ENCODE measurements at places on chromosomes 11 and 22. TPM values are rescaled to one million over a fixed set of nuclear protein-coding genes. Genes with fewer than 3 reads are reported as not detected.

DNA sequence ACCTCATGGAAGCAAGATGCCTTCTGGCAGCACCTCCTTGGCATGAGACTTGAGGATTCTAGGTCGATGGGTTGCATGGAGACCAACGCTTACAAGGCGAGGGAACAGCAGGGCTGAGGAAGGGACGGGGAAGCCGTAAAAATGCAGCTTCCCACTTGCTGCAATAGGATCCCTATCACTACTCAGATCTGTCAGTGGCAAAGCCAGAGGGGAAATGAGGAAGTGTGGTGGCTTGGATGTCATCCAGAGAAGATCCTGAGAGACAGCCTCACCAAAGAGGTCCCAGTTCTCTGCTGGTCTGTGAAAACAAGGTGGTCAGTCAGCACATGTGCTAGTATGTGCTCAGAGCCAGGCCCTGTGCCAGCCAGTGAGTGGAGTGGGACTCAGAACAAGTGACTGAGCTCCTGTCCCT lies 22.2 kb downstream of the CYB5R2 start:
- peaks cover 26% of the 10 kb centered on the region for H3K4me1 ChIP-seq
- H3K27me3 ChIP-seq: peaks cover 4% of the 10 kb centered on the region
- H3K36me3 ChIP-seq: 0 out of 2 replicates have a peak, but pooled peaks cover 10% of the 10 kb centered on the region
- H3K4me3 ChIP-seq: no peak overlapping the region

- 0 out of 2 replicates have a peak, but pooled peaks cover 8% of the 10 kb centered on the region for H3K36me3 ChIP-seq
- H3K27me3 ChIP-seq: no peaks in the 10 kb centered on the region
- no peak overlapping the region for H3K27ac ChIP-seq
Observed at GRCh38 chr11:114322934-114323333, 26.7 kb downstream of the NNMT start.

- no peak overlapping the region for H3K4me3 ChIP-seq
- no peaks in the 10 kb centered on the region for H3K27me3 ChIP-seq
- no peaks in the 10 kb centered on the region for H3K36me3 ChIP-seq
- H3K4me1 ChIP-seq: peaks cover 46% of the 10 kb centered on the region
- peak overlapping the region; percentile 64 for H3K27ac ChIP-seq
Observed at GRCh38 chr11:65311170-65311678, 3.4 kb upstream of the CDC42EP2 start.

GRCh38 chr11:35848616-35849015 lies 95.2 kb upstream of the LDLRAD3 start:
- H3K36me3 ChIP-seq: no peaks in the 10 kb centered on the region
- H3K27me3 ChIP-seq: peaks cover 34% of the 10 kb centered on the region
- H3K4me1 ChIP-seq: no peaks in the 10 kb centered on the region
- no peak overlapping the region for H3K4me3 ChIP-seq

DNA sequence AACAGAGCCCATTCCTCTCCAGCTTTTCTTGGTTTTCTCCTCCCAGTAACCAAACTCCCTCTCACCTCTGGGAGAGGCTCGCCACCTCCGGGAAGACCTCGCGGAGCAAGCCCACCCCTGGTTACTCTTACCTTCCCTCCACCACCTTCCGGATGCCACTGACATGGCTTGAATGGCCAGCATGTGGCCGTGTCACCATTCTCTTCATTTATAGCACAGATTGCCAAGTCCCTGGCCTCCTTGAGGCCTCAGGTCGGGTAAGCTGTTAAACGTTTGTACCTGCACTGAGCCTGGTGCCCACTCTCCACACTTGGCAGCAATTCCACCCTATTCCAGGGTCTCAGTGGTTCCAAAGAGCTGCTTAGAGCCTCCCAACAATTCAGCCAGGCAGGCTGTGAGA lies 8.0 kb upstream of the FXYD2 start:
- H3K27me3 ChIP-seq: peaks cover 43% of the 10 kb centered on the region
- H3K36me3 ChIP-seq: no peaks in the 10 kb centered on the region
- no peak overlapping the region for H3K27ac ChIP-seq
- no peak for DNase-seq

GRCh38 chr11:114713756-114714155 lies 35.4 kb downstream of the NXPE2 start:
- no peak overlapping the region for H3K4me3 ChIP-seq
- no peaks in the 10 kb centered on the region for H3K36me3 ChIP-seq
- H3K4me1 ChIP-seq: no peaks in the 10 kb centered on the region
- no peak for DNase-seq
- H3K27ac ChIP-seq: no peak overlapping the region

GRCh38 chr11:64141081-64141783 lies 24.7 kb downstream of the MACROD1 start:
- H3K27ac ChIP-seq: no peak overlapping the region
- no peak for DNase-seq
- no peaks in the 10 kb centered on the region for H3K4me1 ChIP-seq
- no peak overlapping the region for H3K4me3 ChIP-seq

DNA sequence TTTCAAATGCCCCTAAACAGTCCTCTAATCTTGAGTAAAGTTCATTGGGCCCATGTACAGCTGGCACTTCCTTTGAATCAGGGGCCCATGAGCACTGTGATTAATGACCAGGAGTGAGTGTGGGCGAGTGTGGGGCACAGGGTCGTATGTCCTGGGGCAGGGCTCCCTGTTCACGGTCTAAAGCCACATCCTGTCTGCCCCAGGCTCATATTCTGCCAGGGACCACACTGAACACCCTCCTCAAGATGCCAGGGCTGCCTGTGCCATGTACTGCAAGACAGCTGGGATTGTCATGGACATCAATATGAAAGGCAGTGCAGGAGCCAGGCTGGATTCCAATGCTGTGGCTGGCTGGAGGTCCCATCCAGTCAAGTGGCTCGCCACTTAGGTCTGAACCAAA lies 130.5 kb downstream of the KIRREL3 start:
- H3K36me3 ChIP-seq: peaks cover 7% of the 10 kb centered on the region
- no peak for DNase-seq
- no peak overlapping the region for H3K4me3 ChIP-seq
- H3K4me1 ChIP-seq: peaks cover 31% of the 10 kb centered on the region
- H3K27me3 ChIP-seq: peaks cover 2% of the 10 kb centered on the region
- H3K27ac ChIP-seq: no peak overlapping the region

GRCh38 chr11:74015919-74016684 lies 7.2 kb upstream of the UCP3 start:
- peaks cover 8% of the 10 kb centered on the region for H3K4me1 ChIP-seq
- no peak overlapping the region for H3K27ac ChIP-seq
- H3K36me3 ChIP-seq: peaks cover 9% of the 10 kb centered on the region
- DNase-seq: no peak
- no peak overlapping the region for H3K4me3 ChIP-seq

GRCh38 chr11:77312107-77312506 lies 10.6 kb upstream of the GDPD4 start:
- no peak overlapping the region for H3K4me3 ChIP-seq
- H3K4me1 ChIP-seq: peaks cover 51% of the 10 kb centered on the region
- H3K36me3 ChIP-seq: no peaks in the 10 kb centered on the region
- no peak for DNase-seq

The TBX10 gene
- total RNA-seq: not detected

The TRPM5 gene
- not detected for total RNA-seq

DNA sequence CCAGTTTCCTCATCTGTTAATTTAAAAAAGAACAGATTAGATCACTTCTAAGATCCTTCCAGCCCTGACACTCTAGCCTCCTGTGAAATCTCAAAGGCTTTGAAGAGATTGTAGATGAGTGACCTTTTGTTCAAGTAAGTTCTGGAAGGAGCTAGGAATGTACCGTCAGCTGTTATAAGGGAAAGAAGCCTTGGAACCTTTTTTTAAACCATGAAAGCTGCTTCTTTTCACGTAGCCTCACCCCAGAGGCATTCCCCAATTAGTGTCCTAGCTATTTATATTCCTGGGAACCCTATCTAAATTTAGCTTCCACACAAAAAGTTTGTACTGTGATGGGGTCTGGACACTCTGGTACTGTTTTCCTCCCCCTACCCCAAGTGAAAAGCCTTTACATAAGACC lies 35.8 kb upstream of the SLN start:
- no peaks in the 10 kb centered on the region for H3K36me3 ChIP-seq
- DNase-seq: no peak
- H3K27ac ChIP-seq: no peak overlapping the region
- no peaks in the 10 kb centered on the region for H3K27me3 ChIP-seq

GRCh38 chr11:62593434-62594044 lies 2.2 kb upstream of the TUT1 start:
- peak overlapping the region; percentile 44 for H3K4me3 ChIP-seq
- H3K4me1 ChIP-seq: peaks cover 43% of the 10 kb centered on the region
- peak; percentile 59 for DNase-seq
- H3K36me3 ChIP-seq: peaks cover 41% of the 10 kb centered on the region
- peak overlapping the region; percentile 31 for H3K27ac ChIP-seq

DNA sequence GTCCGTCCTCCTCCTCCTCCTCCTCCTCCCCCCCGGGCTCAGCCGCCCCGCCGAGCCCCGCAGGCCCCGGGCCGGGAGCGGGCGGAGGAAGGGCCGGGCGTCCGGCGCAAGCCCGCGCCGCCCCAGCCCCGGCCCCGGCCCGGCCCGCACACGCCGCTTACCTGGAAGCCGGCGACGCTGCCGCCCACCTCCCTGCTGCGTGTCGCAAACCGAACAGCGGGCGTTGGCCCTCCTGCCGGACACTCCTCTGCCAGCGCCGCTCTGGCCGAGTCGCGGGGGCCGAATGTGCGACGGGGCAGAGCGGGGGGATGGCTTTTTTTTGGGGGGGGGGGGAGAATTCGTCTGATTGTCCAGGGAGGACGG lies 1.1 kb downstream of the IGF2 start:
- peak overlapping the region; percentile 62 for H3K4me3 ChIP-seq
- H3K27me3 ChIP-seq: peaks cover 51% of the 10 kb centered on the region
- H3K27ac ChIP-seq: no peak overlapping the region
- H3K4me1 ChIP-seq: peaks cover 13% of the 10 kb centered on the region
- H3K36me3 ChIP-seq: no peaks in the 10 kb centered on the region

DNA sequence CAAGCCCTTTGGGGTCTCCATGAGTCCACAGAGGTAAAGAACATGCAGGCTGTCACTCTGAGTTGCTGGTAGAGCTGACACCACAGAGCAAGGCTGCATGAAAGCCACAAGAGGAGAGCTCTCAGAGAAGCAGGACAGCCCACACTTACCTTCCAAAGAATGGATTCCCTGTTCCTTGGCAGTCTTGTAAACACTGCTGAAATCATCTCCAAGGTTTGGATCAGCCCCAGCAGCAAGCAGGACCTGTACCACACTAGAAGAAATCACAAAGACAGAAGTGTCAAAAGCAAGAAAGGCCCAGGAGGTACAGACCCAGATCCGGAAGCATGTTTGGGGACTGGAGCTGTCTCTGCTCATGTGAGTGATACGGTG lies 54.2 kb downstream of the CLPB start:
- no peak overlapping the region for H3K4me3 ChIP-seq
- DNase-seq: no peak
- no peaks in the 10 kb centered on the region for H3K4me1 ChIP-seq
- no peak overlapping the region for H3K27ac ChIP-seq
- peaks cover 4% of the 10 kb centered on the region for H3K36me3 ChIP-seq

The PLAAT5 gene
- not detected for total RNA-seq

GRCh38 chr22:49004484-49005399 lies 822.9 kb downstream of the BRD1 start:
- H3K27me3 ChIP-seq: peaks cover 2% of the 10 kb centered on the region
- H3K4me1 ChIP-seq: no peaks in the 10 kb centered on the region
- DNase-seq: no peak
- peaks cover 20% of the 10 kb centered on the region for H3K36me3 ChIP-seq
- H3K27ac ChIP-seq: no peak overlapping the region

The ATL3 gene
- 101 TPM for total RNA-seq

The PATE2 gene
- total RNA-seq: not detected

DNA sequence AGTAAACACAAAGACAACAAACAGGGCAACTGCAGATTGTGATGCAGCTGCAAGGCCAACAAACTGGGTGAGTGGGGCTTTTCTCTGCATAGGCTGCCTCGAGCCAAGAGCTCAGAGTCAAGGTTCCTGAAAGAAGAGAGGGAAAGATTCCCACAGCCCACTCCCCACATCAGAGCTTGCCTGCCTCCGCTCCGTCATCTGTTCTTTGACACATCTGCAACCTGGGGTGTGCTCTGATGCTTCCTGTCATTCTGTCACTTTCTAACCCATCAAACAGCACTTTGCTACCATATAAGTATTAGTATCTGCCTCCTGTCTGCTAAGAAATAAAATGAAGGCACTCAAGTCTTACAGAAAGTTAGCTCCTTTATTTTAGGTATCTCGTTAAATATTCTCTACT lies 46.9 kb downstream of the C22orf31 start:
- no peak overlapping the region for H3K27ac ChIP-seq
- H3K36me3 ChIP-seq: no peaks in the 10 kb centered on the region
- no peaks in the 10 kb centered on the region for H3K4me1 ChIP-seq
- H3K27me3 ChIP-seq: no peaks in the 10 kb centered on the region

- DNase-seq: no peak
- H3K4me1 ChIP-seq: peaks cover 7% of the 10 kb centered on the region
- no peak overlapping the region for H3K27ac ChIP-seq
- H3K4me3 ChIP-seq: no peak overlapping the region
- H3K36me3 ChIP-seq: no peaks in the 10 kb centered on the region
- peaks cover 3% of the 10 kb centered on the region for H3K27me3 ChIP-seq
Observed at GRCh38 chr11:15821451-15821850, 534.9 kb downstream of the SOX6 start.

- DNase-seq: no peak
- H3K36me3 ChIP-seq: 0 out of 2 replicates have a peak, but pooled peaks cover 4% of the 10 kb centered on the region
Observed at GRCh38 chr11:43072911-43073310, 238.9 kb upstream of the API5 start.

The PES1 gene
- 89.4 TPM for total RNA-seq

GRCh38 chr11:60899046-60899936 lies 7.1 kb downstream of the PRPF19 start:
- peaks cover 12% of the 10 kb centered on the region for H3K36me3 ChIP-seq

The TMA7B gene
- total RNA-seq: not detected

DNA sequence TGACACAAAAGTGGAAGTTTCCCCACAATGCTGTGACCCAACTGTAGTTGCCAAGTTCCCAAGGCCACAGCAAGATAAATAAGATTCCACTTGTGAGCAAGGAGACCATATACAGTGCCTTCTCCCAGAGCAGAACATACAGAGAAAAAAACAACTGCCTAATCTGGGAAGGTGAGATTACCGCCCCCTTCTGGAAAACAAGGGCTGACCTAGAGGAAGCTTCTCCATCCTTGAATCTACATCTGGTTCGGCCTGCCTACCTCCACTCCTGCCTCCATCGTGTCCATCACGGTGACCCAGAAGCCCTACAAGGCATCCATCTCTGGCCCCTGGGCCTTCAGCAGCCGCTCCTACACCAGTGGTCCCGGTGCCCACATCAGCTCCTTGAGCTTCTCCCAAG lies 6.1 kb upstream of the RNASEH2C start:
- H3K4me3 ChIP-seq: no peak overlapping the region
- H3K27ac ChIP-seq: no peak overlapping the region
- peaks cover under 1% of the 10 kb centered on the region for H3K36me3 ChIP-seq
- DNase-seq: no peak
- no peaks in the 10 kb centered on the region for H3K4me1 ChIP-seq

- peak overlapping the region; percentile 31 for H3K4me3 ChIP-seq
- peaks cover 3% of the 10 kb centered on the region for H3K27me3 ChIP-seq
- H3K36me3 ChIP-seq: no peaks in the 10 kb centered on the region
- peaks cover 50% of the 10 kb centered on the region for H3K4me1 ChIP-seq
- no peak overlapping the region for H3K27ac ChIP-seq
Observed at GRCh38 chr11:105045676-105046296, 651 bp upstream of the CARD16 start.

DNA sequence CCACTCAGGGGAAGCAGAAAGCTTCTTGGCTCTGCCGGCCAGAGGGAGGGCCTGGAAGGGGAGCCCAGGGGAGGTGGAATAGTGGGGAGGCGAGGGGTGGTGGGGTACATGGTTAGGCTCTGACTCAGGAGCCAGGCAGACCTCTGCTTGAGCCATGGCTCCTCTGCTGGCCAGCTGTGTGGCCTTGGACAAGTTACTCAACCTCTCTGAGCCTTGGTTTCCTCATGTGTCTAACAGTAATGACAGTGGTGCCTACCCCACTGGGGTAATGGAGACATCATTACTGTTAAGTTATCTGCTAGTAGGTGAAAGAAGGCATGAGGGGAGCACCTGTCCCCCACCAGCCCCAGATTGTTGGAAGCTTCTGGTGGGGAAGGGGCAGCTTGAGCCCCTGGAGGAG lies 12.2 kb upstream of the PDGFB start:
- DNase-seq: no peak
- no peak overlapping the region for H3K4me3 ChIP-seq
- peaks cover 15% of the 10 kb centered on the region for H3K36me3 ChIP-seq
- H3K4me1 ChIP-seq: peaks cover 35% of the 10 kb centered on the region
- H3K27ac ChIP-seq: no peak overlapping the region
